ENCODE measurements at places on chromosomes 7 and 10. TPM values are rescaled to one million over a fixed set of nuclear protein-coding genes. Genes with fewer than 3 reads are reported as not detected.

PDK4 gene
- 0.10 TPM for polyA plus RNA-seq

CPXM2 gene
- not detected for polyA plus RNA-seq

SFRP4 gene
- polyA plus RNA-seq: not detected

PNLIPRP2 gene
- polyA plus RNA-seq: not detected

PLA2G12B gene
- not detected for polyA plus RNA-seq

- H3K27ac ChIP-seq: no peak overlapping the region
- H3K27me3 ChIP-seq: no peaks in the 10 kb centered on the region
- H3K36me3 ChIP-seq: no peaks in the 10 kb centered on the region
Measured at GRCh38 chr10:132805599-132805998, 19.7 kb upstream of the NKX6-2 start.

GRCh38 chr10:47287365-47287802 is 12.6 kb upstream of the GDF10 start:
- no peak overlapping the region for H3K4me3 ChIP-seq
- H3K27me3 ChIP-seq: no peaks in the 10 kb centered on the region
- no peaks in the 10 kb centered on the region for H3K36me3 ChIP-seq
- peaks cover 54% of the 10 kb centered on the region for H3K4me1 ChIP-seq
- DNase-seq: peak; percentile 50

- H3K4me3 ChIP-seq: peak overlapping the region; percentile 91
- peak overlapping the region; percentile 74 for H3K27ac ChIP-seq
- peaks cover 36% of the 10 kb centered on the region for H3K36me3 ChIP-seq
- no peak for DNase-seq
Measured at GRCh38 chr10:102152545-102152890, 329 bp downstream of the NOLC1 start.

- peaks cover 8% of the 10 kb centered on the region for H3K4me1 ChIP-seq
- H3K4me3 ChIP-seq: no peak overlapping the region
- no peaks in the 10 kb centered on the region for H3K36me3 ChIP-seq
- peak; percentile 77 for DNase-seq
- no peaks in the 10 kb centered on the region for H3K27me3 ChIP-seq
Measured at GRCh38 chr10:103481974-103482531, 3.0 kb upstream of the CALHM3 start.

DNA sequence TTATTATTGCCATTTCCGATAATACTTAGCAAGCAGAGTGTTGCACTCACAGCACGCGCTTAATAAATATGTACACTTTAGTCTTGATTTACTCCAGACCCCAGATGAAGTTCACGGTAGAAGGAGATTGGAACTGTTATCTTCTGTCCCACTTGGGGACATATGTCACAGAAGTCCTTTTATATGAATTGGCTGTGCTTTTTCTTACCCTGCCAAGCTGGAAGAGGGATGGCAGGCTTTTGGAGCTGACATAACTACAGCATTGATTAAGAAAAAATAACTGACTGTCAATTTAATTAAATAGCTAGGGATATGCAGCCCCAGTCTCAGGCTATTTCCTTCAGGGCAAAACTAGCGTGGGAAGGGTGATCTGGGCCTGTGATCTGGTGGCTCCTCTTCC is 182.2 kb downstream of the SH2D4B start:
- DNase-seq: no peak
- H3K4me1 ChIP-seq: no peaks in the 10 kb centered on the region
- H3K27me3 ChIP-seq: no peaks in the 10 kb centered on the region
- H3K27ac ChIP-seq: no peak overlapping the region
- no peak overlapping the region for H3K4me3 ChIP-seq

- H3K27ac ChIP-seq: peak overlapping the region; percentile 18
- H3K4me1 ChIP-seq: peaks cover 13% of the 10 kb centered on the region
- peak overlapping the region; percentile 79 for H3K4me3 ChIP-seq
Measured at GRCh38 chr10:100007231-100008141, 2.3 kb downstream of the DNMBP start.

DNA sequence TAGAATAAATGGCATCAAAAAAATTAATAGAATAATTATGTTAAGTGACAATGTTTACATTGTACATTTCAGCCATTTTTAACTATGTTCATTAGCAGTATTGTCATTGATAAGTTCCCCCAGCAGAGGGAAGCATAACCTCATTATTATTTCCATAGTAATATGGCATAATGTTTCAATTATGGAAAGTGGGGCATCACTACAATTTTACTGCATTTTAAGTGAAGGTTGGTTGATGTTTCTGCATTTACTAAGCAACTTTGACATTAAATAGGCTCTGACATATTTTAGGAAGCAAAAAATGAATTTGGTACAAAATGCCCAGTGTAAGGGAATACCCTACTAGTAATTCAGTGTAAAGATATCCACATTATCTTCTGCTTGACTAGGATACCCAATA is 218.3 kb downstream of the SEMA3A start:
- no peaks in the 10 kb centered on the region for H3K27me3 ChIP-seq
- H3K27ac ChIP-seq: no peak overlapping the region
- H3K4me3 ChIP-seq: no peak overlapping the region
- peaks cover 13% of the 10 kb centered on the region for H3K36me3 ChIP-seq
- peak; percentile 57 for DNase-seq

GRCh38 chr10:3274414-3274813 is 101.8 kb upstream of the PITRM1 start:
- H3K4me1 ChIP-seq: no peaks in the 10 kb centered on the region
- no peak overlapping the region for H3K27ac ChIP-seq
- no peaks in the 10 kb centered on the region for H3K36me3 ChIP-seq
- DNase-seq: no peak

GRCh38 chr7:78852951-78853350 is 600.5 kb downstream of the MAGI2 start:
- H3K4me3 ChIP-seq: no peak overlapping the region
- H3K27me3 ChIP-seq: no peaks in the 10 kb centered on the region
- H3K36me3 ChIP-seq: no peaks in the 10 kb centered on the region
- H3K27ac ChIP-seq: no peak overlapping the region
- no peaks in the 10 kb centered on the region for H3K4me1 ChIP-seq
- no peak for DNase-seq

DNA sequence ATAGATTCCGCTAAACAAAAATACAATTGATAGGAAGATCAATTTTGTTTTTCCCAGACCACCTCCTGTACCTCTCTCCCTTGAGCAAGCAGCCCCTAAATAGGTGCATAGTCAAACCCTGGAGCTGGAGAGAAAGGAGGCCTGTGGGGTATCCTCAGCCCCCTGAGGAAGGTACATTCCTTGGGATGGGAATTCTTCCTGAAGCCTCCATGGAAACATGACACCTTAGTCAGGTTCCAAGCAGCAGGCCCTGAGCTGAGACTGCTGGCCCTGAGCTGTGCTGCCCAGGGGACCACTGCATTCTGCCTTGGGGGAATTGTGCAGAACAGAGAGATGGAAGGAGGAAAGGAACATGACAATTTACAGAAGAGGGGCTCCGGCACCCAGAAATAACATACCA is 7.4 kb downstream of the HNRNPF start:
- H3K36me3 ChIP-seq: peaks cover 34% of the 10 kb centered on the region
- H3K27ac ChIP-seq: no peak overlapping the region
- no peaks in the 10 kb centered on the region for H3K27me3 ChIP-seq
- DNase-seq: no peak
- peaks cover 57% of the 10 kb centered on the region for H3K4me1 ChIP-seq

DNA sequence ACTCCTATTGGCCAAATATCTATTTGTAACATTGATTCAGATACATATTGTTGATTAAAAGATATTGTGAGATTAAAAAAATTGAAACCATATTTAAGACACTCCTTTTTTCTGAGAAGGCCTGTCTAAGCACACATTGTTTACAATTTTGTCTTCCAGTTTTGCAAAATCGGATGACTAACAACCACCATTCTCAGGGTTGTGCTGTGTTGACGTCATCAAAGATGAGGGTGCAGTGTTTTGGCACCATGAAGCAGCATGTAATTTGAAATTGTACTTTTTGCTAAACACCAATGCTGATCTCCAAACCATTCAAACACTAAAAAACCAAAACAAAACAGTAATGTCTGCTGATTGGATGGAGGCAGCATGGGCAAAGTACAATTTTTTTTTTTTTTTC is 7.4 kb downstream of the CREB5 start:
- H3K4me3 ChIP-seq: no peak overlapping the region
- no peaks in the 10 kb centered on the region for H3K36me3 ChIP-seq
- peaks cover 6% of the 10 kb centered on the region for H3K4me1 ChIP-seq
- no peak for DNase-seq

DNA sequence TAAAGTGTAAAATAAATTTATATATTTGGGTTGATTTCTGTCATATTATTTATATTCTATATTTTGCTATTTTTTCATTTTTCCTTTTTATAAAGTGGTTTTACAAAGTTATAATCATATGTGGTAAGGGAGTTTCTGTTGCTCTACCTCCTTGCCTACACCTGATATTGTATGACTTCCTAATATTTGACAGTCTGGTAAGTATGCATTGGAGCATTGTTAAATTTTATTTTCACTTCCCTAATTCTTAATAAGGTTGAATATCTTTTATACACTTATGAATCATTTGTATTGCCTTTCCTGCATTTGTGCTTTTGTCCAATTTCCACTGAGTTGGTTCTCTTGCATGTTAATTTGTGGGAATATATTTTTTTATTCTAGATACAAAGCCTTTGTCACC is 492.4 kb downstream of the GRID1 start:
- DNase-seq: no peak
- H3K4me3 ChIP-seq: no peak overlapping the region
- H3K27me3 ChIP-seq: no peaks in the 10 kb centered on the region

GRCh38 chr10:80670774-80671173 is 133.1 kb downstream of the SH2D4B start:
- no peak overlapping the region for H3K4me3 ChIP-seq
- H3K36me3 ChIP-seq: no peaks in the 10 kb centered on the region
- H3K4me1 ChIP-seq: no peaks in the 10 kb centered on the region
- no peak overlapping the region for H3K27ac ChIP-seq
- DNase-seq: no peak

DNA sequence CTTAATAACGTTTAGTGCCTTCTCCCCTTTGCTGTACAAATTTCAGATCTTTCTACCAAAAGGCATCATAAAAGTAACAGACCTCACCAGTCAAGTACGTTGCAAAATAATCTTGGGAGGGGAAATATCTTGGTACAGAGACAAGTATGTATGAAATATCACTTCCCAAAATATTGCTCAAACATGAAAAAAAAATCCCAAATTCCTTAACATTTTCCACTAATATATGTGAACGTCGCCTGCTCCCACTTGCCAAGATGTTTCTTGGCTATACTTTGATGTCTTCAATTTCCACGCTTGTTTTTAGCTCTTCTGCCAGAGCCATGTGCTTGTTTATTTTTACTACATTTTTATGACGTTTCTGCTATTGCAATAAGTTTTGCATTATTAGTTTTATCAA is 223.5 kb downstream of the PLXNA4 start:
- H3K4me3 ChIP-seq: no peak overlapping the region
- H3K27ac ChIP-seq: no peak overlapping the region
- DNase-seq: no peak
- H3K4me1 ChIP-seq: peaks cover 10% of the 10 kb centered on the region
- 0 out of 2 replicates have a peak, but pooled peaks cover 3% of the 10 kb centered on the region for H3K27me3 ChIP-seq
- no peaks in the 10 kb centered on the region for H3K36me3 ChIP-seq
